ENCODE measurements at places on chromosomes 13 and 19. TPM values are rescaled to one million over a fixed set of nuclear protein-coding genes. Genes with fewer than 3 reads are reported as not detected.

TUBB4A gene
- total RNA-seq = 1.7 TPM

PEX11G gene
- total RNA-seq = 0.51 TPM

CGB5 gene
- not detected for total RNA-seq

SBSN gene
- total RNA-seq = not detected

DNA sequence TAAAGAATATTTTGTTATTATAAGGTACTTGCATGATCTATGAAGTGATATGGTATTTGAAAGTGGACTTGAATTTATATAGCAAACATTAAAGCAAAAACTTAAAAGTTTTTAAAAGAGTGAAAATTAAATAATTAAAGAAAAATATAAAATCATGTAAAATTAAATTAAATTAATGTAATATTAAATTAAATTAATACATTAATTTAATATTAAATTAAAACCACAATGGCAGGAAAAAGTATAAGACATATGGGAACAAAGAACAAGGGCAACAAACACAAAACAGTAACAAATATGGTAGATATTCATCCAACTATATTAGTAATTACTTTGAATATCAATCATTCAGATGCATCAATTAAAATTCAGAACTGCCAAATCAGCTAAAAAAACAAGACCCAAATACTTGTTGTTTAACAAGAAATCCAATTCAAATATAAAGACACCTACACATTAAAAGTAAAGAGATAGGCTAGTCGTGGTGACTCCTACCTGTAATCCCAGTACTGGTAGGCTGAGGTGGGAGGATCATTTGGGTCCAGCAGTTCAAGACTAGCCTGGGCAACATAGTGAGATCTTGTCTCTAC, 992.2 kb upstream of the MIR17HG start:
- no peak for DNase-seq

- no peak for DNase-seq
These were observed 19.7 kb downstream of the SUGP1 start for GRCh38 chr19:19300613-19301012.

- no peak for DNase-seq
These were observed 2749.5 kb downstream of the PCDH9 start for GRCh38 chr13:64480672-64481071.

DNA sequence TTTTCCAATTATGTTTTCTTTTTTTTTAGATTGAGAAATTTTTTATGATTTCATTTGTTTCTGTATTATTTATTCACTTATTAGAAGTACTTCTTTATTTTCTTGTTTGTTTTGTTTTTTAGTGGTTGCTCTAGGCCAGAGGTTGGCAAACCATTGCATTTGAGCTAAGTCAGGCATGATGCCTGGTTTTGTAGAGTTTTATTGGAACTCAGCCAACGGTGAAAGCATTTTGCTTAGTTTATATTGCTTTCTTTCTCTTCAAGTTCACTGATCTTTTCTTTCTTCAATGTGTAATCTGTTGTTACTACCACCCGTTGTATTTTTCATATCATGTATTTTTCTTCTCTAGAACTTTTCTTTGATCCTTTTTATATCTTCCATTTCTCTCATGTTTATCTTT, 19.7 kb downstream of the ZNF567 start:
- DNase-seq = no peak

DNA sequence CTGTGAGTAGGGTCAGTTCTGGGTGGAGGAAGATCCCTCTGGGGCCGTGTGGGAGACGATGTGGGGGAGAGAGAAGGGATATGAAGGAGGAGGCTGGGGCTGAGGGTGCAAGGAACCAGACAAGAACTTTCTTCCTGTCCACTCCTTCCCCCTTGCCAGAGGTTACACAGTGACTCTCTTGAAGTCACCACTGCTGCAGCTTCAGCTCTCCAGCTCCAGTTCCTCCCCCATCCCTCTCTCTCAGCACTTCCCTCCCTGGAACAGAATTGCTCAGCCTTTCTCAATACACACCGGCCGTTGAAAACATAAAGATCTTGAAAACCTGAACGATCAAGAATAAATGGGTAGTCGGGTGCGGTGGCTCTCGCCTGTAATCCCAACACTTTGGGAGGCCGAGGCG, 5.1 kb downstream of the ZSWIM9 start:
- DNase-seq = no peak

- DNase-seq = no peak
These were observed 680.9 kb upstream of the SGCG start for GRCh38 chr13:22499919-22500318.

DNA sequence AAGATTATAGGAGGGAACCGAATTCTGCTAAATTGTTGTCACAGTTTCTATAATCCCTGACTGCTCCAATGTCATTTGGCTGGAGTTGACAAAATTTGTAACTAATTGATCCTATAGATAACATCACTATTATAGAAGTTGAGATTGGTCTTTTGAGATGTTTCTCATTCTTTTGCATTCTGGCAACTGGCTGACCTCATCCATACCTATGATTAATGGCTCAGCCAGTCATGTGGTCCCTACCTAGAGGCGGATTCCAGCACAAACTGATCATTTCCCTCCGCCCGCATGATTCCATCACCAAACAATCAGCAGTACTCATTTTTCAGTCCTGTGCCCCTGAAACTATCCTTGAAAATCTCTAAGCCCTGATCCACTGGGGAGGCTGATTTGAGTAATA, 4.2 kb downstream of the PSG2 start:
- no peak for DNase-seq

DNA sequence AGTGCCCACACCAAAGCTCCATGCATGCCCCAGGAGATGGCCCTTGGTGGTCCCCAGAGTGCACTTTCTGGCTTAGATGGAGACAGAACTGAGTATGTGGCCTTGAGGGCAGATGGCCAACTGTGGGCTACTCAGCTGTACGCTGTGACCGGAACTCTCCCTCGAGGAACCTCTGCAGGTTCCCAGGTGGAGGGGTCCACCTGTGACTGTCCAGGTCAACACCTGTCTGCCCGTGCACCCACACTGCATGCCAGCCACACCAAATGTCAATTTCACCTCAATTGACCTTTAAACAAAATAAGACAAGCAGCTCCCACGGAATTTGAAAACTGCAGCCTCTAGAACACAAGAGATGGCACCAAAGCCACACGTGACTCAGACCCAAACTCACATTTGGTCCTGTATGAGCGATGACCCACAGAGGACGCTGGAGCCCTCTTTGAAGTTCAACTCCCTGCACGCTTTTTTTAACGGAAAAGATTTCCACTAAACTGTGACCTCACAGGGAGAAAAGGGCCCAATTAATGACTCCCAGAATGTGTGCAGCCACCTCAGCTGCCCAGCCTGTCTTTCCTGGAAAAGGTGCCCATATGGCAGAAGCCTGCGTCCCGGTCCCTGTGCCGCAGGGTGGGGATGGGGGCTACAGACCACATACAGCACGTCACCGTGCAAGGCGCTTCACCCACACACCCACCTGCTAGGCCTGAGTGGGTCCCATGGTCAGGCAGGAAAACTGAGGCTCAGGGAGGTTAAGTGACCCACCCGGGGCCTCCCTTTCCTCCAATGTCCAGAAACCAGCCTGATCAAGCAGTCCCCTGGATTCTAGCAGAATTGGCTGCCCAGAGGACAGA, 47.7 kb downstream of the KLF2 start:
- DNase-seq = no peak

- no peak for DNase-seq
These were observed 3.3 kb downstream of the TIMM13 start for GRCh38 chr19:2423915-2424685.

- peak; percentile 18 for DNase-seq
These were observed 453.9 kb downstream of the COG6 start for GRCh38 chr13:40109351-40109844.

GRCh38 chr19:4061683-4062418, 4.8 kb downstream of the ZBTB7A start:
- peak; percentile 65 for DNase-seq

DNA sequence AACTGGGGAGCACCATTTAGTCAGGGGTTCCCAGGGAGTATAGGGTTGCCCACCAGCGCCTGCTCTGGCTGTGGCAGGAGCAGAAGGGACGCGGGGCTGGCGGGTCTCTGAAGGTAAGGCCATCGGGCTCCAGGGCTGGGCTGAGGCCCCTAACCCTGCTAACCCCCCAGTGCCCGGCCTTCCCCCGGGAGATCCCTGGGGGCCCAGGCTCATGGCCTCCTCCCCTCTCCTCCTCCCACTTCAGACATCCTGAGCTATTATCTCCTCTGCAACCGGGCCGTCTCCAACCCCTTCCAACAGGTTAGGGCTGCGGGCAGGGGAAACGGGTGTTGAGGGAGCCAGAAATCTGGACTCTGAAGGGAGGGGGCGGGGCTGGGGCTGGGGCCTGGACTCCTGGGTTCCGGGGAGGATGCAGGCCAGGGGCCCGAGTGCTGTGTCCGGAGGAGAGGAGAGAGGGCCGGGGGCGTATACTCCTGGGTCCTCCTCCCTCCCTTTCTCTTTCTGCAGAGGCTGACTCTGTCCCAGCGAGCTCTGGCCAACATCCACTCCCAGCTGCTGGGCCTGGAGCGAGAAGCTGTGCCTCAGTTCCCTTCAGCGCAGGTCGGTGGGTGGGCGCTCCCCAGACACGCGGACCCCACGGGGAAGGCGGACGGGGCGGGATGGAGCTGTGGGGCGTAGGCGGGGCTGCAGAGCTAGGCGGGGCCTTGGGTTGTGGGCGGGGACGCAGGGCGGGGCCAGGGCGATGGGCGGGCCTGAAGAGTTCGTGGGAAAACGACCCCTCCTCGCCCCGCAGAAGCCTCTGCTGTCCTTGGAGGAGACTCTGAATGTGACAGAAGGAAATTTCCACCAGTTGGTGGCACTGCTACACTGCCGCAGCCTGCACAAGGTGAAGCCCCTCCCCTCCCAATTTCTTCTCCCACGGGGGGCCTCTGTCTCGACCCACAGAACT, 15.3 kb downstream of the TTYH1 start:
- no peak for DNase-seq
